ENCODE measurements at places on chromosomes 16 and 17.

DNA sequence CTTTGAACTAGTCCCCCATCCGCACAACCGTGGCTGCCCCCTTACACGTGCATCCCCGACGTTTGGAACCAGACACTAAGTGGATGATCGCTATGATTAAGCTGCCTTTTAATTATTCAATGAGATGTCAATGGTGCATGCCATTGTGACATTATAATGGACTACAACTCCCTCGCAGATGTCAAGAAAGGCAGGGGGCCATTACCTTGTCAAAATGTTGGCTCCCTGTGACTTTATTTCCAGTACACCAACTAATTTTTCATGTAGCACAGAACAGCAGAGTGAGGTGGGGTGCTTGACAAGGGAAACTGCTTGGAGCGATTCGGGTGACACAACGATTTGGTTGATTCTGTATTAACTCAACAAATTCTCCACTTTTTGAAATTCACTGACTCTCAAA is 26.5 kb downstream of the ASIC2 start:
- DNase-seq = no peak

DNA sequence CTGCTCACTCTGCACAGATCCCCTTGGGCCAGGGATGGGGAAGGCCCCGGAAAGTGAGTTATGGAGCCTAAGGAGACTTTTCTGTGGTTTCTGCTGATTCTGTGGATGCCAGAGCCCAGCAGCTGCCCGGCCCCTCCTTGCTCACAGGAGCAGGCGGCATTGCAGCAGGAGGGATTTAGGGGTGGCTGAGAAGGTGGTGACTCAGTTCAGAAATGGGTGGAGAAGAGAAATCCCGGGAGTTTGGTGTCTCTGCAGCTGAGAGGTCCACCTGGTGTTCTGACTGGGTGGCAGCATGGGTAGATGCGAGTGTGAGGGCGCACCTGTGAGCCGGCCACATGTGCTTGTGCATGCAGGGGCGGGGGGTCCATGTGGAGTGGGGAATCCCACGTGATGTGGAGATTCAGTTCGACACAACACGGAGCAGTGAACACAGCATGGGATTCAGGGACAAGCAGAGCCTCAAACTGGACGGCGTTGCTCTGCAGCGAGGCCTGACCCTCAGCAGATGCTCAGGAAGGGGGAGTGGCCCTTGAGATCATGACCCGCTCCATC is 16.0 kb upstream of the SPPL2C start:
- DNase-seq = no peak

DNA sequence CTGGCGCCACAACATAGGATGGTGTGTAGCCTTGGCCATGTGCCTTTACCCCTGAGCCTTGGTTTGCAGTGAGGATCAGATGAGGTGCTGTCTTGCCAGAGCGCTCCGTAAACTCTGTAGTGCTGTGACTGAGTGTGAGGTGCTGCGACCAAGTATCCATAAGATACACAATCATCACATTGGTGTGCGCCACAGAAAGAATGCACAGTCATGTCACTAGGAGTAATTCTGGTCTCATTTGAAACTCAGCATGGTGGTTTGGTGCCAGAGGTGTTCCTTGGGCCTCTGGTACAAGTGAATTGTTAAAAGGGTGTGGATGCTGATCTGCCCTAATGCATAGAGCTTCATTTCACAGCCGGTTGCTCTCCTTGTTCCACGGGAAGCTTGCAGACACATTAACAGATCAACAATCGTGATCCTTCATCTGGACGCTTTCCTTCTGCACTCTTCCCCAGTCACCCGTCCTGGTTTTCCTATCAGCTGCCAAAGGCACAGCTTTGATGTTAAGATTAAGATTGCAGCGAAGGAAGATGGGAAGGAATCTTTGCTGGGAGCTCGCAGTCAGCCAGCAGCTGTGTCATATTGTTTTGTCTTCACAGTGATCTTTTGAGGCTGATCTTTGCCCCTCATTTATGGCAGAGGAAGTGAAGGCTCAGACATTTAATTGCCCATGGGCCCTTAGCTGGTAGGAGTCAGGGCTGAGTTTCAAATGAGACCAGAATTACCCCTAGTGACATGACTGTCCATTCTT is 79.1 kb downstream of the KSR1 start:
- peak; percentile 33 for DNase-seq

DNA sequence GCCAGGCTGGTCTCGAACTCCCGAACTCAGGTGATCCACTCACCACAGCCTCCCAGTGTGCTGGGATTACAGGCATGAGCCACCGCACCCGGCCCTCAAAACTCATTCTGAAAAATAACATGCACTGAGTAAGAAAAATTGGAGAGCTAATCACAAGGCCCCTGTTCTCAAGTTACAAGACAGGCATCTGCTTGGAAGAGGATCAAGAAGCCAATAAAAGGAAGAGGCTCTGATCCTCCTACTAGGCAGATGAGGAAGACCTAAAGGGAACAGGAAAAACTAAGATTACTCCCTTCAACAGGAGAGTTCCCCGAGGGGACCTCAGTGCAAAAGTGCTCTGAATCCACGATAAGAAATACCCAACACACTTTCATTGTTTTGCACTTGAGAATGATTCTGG is 18.4 kb downstream of the BLMH start:
- peak; percentile 30 for DNase-seq

GRCh38 chr17:69492410-69493071 is 78.0 kb downstream of the MAP2K6 start:
- peak; percentile 88 for DNase-seq

- DNase-seq = peak; percentile 59
These were observed 7.5 kb downstream of the MARCHF10 start for GRCh38 chr17:62800585-62800984.

DNA sequence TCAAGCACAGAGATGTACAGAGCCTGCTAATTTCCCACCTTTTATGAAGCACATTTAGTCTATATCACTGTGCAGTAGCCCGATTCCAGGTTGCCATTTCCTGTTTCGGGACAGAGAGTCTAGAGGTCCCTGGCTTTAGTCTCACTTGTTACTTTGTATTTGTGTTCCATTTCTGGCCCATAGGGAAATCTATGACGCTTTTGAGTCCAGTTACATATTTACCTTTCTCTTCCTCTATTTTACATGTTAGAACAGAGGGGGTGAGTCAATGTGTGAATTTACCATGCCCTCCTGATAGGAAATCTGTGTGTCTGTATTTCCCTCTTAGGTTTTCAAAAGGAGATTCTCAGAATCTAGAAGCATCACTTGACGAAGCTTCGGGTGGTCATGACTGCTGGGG is 227.1 kb upstream of the ZFHX3 start:
- no peak for DNase-seq

DNA sequence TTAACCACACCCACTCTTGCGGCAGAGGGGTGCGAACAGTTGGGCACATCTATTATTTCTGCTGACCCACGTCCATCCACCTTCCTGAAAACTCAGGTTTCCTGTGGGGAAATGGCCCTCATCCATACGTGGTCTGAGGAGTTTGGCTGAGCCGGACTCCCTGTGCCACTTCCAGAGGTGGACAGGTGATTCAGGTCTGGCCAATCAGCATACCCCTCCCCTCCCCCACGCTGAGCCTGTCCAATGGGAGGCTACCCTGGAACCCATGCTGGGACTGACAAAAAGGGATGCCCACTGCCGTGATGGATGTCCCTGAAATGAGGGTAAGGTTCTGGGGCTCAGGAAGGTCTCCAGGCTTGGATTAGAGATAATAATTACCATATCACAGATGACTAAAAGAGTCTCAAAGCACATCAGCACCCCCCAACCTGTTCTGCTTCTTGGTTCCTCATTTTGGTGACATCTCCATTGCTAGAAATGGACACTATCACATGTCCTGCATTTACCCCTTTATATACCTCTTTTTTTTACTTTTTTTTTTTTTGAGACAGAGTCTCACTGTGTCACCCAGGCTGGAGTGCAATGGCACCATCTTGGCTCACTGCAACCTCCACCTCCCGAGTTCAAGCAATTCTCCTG is 5.3 kb upstream of the MAPK7 start:
- DNase-seq = no peak

Measured in astrocyte of the spinal cord (primary cell).